ENCODE measurements at places on chromosomes 5 and 9. TPM values are rescaled to one million over a fixed set of nuclear protein-coding genes. Genes with fewer than 3 reads are reported as not detected.
A peak's percentile ranks its signal among the peaks of the same experiment; 100 is the strongest.

GRCh38 chr5:42429694-42430093 is 6.5 kb downstream of the GHR start:
- no peak for DNase-seq

CPEB4 gene
- 36.2 TPM for total RNA-seq

DNA sequence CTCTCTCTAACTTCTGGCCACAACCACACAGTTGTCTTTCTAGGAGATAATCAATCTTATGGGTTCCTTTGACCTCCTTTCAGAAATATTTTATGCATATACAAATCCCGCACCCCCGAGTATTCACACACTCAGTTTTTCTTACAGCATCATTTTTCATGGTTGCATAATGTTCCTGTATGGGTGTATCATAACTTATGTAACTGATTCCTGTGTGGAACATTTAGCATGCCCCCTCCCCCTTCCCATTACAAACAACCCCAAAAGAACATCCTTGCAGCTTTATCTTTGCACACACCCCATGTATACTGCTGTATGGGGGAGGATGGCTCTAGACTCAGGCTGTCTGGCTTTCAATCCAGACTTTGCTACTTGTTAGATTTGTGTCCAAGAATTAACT is 93.8 kb downstream of the PSD2 start:
- no peak for DNase-seq

DNA sequence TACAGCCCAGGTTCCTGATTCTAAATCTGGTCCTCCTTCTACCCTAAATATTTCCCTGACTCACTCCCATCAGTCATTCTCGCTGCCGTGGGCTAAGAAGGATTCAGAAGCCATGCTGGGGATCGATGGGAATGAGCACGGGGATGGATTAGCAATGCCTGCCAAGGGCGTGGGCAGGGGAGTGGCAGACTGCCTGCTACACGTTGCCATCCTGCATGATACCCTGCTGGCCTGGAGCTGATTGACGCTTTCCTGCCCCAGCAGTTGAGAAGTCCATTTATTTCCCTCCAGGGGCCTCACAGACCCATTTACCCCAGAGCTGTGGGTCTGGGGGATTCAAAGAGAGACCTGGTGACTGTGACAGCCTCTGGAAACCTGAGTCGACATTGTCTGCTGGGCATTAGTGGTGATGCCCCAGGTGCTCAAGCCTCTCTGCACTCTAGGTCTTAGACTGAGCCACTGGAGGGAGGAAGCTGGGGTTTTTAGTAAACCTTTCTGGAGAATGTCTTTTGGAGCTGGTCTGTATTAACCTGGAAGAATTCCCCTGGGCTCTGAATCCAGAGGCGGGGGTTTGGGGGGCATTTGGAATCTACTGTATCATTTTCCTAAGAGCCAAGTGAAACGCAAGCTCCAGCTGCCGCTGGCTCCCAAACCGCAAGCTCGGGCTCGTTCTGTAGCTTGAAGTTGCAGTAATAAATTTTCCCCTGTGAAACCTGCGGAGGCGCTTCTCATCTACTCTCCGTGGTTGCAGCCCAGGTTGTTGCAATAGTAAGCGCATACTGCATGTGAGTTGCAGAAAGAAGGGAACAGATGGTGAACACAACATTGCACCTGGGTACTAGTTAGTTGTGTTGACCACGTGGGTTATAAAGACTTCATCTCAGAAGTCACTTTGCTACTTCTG is 76.3 kb upstream of the RAPGEF1 start:
- peak; percentile 85 for DNase-seq

- DNase-seq: peak; percentile 85
Observed at GRCh38 chr5:111075520-111075919, 4.0 kb downstream of the TSLP start.

GRCh38 chr9:132288966-132289365 is 65.8 kb downstream of the SETX start:
- DNase-seq: no peak

- no peak for DNase-seq
Observed at GRCh38 chr5:174626369-174626920, 97.9 kb upstream of the MSX2 start.

Data from osteoblast (primary cell).